SK-N-MC (cell line): ENCODE measurements at places on chromosomes 11 and 22.

DNA sequence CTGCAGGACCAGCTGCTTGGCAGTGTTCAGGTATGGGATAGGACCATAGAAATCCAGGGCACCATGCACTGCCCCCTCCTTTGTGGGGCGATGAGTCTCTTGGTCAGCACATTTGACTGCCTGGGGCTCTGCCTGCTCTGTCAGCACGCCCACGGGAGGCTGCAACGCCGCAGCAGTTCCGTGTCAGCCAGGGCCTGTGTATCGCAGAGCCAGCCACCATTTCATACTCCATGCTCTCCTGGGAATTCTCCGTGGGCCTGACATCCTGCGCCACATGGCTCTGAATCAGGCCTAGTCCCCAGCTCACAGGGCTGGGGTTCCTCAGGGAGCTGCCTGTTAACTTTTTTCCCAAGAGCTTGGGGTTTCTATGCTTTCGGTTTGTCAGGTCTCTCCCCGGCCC, 16.9 kb upstream of the RELT start:
- no peak for DNase-seq

- DNase-seq = no peak
Measured at GRCh38 chr11:102172127-102172848, 62.0 kb downstream of the YAP1 start.

- DNase-seq = no peak
Measured at GRCh38 chr11:104694259-104695064, 203.8 kb downstream of the CASP12 start.

DNA sequence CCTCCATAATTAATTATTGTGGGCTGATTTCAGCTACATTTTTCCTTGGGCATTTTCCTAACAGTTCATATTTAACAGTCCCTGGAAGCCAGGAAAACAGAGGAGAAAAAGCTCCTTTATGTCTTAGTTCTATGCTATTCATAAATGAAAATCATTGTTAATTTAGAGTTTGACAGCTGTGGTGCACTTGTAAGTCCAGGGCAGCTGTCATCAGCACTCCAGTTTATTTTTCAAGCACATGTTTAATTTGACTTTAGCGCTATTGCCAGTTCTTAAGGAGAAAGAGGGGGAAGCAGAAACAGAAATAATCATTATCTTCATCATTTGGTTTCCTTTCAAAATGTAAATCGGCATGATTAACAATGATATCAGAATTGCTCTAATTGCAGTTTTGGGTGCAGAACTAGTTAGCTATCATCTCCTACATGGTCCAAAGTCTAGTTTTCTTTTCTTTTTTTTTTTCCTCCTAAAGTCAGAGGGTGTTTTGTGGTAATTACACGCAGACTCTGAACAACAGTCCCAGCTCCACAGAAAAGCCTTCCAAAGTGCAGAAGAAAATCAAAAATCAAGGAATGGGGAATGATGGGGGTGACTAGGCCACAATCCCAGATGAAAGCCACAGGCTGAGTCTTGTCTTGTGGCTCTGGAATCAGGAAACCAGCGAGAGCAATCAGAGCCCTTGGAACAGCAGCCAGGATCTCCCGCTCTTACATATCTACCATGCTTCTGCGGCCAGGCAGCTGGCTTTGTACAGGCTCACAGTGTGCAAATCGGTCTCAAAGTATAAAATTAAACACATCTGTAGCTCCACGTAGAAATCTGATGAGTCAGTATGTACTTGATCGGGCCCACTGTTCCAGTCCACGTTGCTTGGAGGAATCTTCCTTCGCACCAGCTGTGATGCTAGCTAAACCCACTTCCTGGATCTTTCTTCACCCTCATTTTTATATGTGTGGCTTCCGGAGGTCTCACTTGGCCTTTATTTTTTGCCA, 91.9 kb downstream of the SPON1 start:
- peak; percentile 37 for DNase-seq

DNA sequence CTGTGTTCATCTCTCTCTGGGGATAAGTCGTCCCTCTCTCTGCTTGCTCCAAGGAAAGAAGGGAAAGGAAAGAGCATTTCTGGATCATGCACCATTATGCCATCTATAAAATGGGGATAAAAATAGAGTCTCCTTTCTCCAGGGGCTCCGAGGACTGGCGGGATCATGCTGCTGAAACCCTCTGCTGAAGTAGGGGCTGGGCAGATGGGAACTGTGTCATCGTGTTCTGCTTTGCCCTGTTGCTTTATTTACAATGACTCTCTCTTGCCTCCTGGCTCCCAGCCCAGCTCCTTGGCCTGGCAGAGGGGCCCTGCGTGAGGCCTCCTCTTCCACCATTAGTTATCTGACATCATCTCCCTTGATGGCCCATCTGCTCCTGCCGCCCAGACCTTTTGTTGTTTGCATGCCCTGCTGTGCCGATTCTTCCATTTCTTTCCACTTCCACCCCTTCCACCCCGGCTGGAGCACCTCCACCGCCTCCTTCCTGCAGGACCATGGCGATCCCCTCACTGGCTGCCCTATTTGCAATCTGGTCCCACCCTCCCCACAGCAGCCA, 200.9 kb downstream of the MYO18B start:
- DNase-seq = no peak

DNA sequence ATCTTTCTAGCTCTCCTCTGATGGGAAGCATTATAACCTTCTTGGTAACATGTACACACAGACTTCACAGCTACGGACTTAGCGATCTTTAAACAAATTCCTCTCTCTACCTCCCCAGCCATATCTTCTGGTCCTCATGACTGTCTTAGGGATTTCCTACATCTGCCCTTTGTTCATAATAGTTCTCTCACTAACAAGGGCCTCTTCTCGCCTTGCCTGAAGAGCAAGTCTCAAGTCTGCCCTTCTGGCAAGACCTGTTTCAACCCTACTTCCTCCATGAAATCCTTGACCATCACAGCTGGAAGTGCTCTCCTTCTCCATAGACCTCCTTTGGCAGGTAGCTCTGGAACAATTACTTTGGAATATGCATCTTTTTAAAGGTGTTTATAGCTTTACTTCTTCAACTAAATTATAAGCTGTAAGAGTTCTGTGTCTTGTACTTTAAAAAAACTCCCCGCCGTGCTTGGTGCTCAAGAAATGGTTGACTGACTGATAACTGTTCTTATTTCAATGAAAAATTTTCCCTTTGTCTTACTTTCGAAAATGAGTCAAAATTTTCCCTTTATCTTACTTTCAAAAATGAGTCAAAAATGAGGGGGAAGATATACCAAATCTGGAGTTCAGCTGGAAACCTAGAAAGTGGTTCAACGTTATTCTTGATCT, 34.7 kb downstream of the SNX19 start:
- DNase-seq = no peak

GRCh38 chr22:37501610-37502341, 15.6 kb upstream of the MFNG start:
- no peak for DNase-seq

DNA sequence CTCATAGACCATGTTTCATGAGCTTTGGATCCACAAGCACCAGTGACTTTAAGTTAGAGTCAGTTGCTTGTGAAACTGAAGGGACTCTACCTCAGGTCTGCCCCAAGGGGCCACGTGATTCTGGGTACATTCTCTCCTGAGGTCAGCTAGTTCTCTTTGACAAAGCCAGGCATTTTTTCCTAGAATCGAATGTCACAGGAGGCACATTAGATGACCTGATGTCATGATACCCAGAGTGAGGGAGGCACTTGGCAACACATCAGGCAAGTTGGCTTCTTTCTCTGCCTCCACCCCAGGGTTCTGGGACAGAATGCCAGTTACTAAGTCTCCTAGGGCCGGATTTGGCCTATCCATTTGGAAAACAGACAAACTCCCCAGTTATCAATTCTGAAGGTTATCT, 93.0 kb downstream of the APIP start:
- DNase-seq = no peak

- DNase-seq = no peak
Measured at GRCh38 chr22:33796494-33796893, 123.8 kb downstream of the LARGE1 start.

DNA sequence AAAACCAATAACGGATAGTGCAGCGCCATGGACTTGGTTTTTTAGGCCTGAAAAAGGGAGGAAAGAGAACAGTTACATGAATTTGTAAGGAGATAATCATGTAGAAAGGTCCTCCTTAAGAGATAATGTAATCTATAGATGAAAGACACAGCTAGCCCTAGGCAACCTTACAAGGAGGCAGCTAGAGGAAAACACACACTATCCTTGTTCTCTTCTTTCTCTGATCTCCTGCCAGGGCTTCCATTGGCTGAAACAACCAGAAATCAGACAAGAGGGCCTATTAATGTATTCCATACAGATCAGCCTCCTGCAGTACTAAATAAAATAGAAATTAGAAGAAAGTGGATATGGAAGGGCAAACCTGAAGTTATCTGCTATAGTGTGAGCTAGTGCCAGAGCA, 53.0 kb downstream of the KCNA4 start:
- DNase-seq = no peak

DNA sequence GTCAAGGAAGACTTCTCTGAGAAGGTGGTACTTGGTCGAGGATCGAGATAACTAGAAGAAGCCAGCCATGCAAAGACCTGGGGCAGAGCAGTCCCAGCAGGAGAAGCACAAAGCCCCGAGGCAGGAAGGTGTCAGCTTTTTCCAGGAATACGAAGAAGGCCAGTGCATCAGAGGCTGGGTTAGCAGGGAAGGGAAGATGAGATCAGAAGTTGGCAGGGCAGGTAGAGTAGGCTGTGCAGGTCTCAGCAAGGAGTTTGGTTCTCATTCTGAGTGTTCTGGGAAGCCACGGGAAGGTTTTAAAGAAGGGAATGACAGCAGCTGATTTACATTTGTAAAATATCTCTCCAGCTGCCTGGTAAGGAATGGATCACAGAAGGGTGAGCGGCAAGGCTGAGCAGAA, 111.3 kb downstream of the TENM4 start:
- no peak for DNase-seq

GRCh38 chr11:97908354-97908753, 1112.4 kb upstream of the CNTN5 start:
- no peak for DNase-seq

GRCh38 chr11:27039873-27040272, 742 bp upstream of the BBOX1 start:
- no peak for DNase-seq

DNA sequence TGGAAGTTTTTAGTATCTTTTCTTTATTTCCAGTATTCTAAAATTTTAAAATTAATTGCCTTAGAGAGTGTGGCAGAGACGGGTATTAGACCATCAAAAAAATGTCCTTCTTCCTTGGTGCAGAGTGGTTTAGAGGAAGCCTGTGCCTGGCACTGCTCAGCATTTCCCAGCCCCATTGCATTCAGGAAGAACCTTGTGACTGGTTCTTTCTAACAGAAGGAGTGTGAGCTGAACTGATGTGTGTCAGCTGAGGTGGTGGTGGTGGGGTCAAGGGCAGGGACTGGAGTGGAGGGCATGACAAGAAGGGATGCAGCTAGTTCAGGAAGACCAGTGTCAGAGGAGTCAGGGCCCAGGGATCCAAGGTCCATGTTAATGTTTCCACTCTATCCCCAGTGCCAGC, 58.7 kb upstream of the FDX1 start:
- no peak for DNase-seq

GRCh38 chr11:31628111-31628510, 118.5 kb downstream of the ELP4 start:
- no peak for DNase-seq

DNA sequence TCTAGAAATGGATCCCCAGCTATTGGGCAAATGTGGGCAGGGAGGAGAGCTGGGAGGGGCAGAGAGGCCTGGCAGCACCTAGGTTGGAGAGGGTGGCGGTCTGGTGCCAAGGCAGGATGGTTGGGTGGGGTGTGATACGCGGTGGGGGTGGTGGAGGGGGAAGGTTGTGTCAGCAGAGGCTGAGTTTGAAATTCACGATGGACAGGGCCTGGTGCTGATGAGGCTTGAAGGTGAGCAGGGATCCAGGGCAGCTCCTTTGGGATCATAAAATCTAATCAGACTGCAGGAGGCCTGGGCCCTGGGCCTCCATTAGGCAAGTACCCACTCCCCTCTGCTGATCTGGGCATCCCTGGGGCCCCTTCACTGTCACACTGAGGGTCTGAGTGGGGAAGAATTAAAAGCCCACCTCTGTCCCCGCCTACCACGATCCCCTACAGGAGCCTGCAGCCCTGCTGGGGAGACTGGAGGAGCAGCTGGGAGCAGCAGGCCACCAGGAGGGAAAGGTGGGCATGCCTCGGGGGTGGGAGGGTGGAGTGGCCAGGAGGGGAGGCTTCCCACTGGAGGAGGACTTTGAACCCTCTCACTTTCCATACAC, 24.0 kb downstream of the IGLL1 start:
- no peak for DNase-seq

DNA sequence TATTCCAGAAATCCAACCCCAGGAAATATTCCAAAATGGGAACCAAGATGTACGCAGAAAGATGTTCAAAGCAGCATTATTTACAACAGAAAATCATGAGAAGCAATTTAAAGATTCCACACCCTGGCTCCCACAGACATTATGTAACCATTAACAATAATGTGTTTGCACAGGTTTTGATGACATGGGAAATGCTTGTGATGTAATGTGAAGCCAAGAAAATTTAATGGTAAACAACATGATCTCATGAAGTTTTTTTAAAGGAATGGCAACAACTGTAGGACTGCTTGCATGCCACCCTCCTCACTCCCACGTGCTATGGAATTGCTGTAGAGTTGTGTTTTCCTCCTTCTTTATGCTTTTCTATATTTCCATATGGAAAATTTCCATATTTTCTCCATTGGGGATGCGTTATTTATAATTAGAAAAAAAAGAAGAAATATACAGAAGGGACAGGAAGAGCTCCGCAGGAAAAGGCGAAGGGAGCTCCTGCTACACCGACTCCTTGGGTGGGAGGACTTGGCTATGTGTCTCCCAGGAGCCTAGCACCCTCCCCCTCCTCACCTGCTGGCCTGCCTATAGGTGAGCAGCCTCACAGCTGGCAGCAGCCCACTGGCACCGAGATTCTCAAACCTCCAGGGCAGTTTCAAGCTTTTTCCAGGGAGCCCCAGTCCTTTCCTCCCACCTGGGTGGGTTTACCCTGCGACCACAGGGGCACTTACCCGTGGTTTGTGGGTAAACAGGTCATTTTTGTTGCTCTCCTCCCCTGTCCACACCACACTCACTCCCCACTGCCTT, 20.9 kb downstream of the LRFN4 start:
- DNase-seq = no peak

DNA sequence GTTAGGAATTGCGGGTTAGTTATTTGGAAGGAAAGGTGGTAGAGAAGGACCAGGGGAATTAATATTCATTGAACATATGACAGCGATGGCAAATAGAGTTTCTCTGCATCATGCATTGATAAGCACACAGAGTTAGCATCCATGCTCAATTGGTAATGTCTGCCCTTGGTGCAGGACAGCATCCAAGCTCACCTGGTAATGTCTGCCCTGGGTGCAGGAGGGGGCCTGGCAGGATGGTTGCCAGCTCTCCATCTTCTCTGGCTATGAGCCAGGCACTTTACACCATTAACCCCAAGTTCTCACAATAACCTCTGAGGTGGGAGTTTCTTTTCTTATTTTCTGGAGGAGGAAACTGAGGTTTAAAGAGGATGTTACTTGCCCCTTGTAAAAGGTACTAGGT, 50.4 kb upstream of the RBFOX2 start:
- DNase-seq = no peak
